ENCODE measurements at places on chromosomes 12 and 14.

GRCh38 chr12:124030008-124030407 lies 57.0 kb downstream of the ZNF664 start:
- DNase-seq = no peak

GRCh38 chr12:53195516-53196420 lies 11.3 kb downstream of the ITGB7 start:
- no peak for DNase-seq

DNA sequence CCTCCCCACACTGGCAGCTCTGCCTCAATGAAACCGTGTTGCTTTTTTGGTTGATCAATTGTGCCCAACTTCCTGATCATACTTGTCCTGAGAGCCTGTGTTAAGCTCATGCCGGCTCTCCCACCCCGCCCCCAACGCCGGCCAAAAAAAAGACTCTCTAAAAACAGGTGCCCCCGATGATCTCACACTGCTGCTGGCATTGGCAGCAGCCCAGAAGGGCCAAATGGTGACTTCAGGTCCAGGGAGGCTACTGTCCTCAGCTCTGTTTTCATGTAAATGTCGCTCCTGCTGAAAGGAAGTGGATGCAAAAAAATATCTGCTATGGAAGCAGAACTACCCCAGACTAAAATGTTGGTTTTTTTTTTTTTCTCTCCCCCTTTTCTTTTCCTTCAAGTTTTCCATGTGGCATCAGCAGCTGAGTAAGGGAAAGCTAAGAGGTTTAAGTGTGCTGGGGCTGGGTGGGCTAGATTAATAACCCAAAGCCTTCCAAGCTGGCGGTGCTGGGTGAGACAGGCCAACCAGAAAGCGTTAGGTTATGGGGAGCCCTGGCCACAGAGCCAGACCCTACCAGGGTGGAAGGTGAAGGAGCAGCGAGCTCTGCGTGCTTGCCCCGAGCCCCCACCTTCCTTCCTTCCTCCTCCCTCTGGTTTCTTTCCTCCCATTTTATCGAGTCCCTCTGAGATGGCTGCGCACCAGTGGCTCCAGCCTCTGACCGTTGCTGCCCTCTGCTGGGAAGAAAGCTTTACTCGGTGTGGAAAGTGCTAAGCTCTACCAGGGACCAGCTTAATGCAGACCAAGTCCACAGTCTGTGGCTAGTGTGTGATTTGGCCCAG lies 396.1 kb downstream of the NRXN3 start:
- peak; percentile 29 for DNase-seq

- no peak for DNase-seq
Measured at GRCh38 chr14:75823334-75823733, 158.5 kb downstream of the TGFB3 start.

- DNase-seq = no peak
Measured at GRCh38 chr12:11689591-11690186, 40.2 kb downstream of the ETV6 start.

DNA sequence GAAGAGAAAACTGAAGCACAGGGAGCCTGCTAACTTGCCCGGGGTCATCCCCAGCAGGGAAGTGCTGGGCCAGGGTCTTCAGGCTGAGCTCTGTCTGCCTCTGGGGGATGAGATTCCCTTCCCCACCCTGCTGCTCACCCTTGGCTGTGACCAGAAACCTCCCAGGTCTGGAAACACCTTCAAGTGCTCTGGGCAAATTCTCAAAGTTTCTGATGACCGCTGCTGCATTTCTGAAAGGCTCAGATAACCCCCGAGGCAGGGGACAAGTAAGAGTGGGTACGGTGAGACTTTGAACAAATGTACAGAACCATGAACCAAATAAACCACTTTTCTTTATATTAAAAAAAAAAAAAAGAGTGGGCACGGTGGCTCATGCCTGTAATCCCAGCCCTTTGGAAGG lies 41.3 kb downstream of the LTBP2 start:
- DNase-seq = no peak

Measured in CD4-positive, alpha-beta T cell treated with Interleukin-2 at 100 ng/mL for 4 hours (primary cell).